ENCODE measurements at places on chromosomes 2 and 18.
A peak's percentile ranks its signal among the peaks of the same experiment; 100 is the strongest.

GRCh38 chr2:40445467-40445866, 6.4 kb downstream of the SLC8A1 start:
- DNase-seq, result no peak

DNA sequence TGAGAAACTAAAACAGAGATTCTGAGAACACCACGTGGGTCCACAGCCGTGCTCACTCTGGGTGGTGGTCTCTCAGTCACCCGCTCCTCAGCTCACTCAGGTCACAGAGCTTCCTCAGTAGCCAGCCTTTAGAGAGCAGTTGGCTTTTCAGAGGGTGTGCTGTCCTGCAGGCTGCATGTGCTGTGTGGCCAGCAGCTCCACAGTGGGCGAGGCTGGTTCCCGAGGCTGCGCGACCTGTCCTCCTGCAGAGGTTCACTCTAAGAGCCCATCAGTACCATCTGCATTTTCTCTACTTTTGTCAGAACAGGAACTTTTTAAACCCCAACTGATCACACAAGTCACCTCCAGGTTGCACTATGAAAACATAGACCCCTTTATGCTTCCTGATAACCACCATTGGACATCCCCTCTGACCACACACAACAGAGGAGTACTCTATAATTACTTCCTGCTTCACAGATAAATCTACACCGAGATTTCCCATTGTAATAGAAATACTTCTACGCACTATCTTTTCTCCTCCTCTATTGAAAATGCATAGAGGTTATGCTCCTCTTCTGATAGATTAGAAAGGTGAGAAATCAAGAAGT, 93.1 kb downstream of the GYPC start:
- no peak for DNase-seq

DNA sequence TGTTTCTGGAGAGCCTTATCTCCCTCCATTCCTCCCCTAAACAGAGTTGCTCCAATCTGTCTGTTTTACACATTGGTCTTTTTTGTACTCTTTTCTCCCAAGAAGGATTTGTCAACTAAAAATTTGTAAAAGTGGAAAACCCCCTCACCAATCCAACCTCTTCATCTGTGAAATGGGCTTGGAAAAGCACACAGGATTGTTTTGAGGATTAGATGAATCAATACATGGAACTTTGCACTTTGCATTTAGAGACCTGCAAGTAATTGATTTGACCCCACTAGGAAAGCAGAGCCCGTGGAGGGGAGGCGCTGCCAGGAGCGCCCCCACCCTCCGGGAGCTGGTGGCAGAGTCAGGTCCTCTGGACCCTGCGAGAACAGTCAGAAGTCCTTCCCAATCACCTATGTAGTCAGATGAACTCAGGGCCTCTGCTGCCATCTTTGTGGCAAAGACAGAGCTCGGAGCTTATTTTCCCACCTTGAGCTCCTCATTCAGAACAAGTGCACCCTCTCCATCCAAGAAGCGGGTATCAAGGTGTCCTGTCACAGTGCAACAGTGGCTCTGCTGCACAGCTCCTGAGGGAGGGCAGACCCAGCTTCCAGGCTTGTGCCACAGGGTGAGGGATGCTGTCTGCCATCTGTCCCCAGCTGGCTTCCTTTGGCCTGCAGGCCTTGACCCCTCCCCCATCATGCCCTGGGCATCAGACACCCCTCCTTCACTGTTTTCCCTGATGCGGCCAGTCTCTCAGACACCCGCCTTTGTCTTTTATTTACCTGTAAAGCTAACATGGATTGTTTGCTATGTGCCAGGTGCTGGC, 1.7 kb upstream of the TMEM185B start:
- no peak for DNase-seq

- DNase-seq, result no peak
Observed at GRCh38 chr2:147051814-147052213, 793.0 kb upstream of the ACVR2A start.

DNA sequence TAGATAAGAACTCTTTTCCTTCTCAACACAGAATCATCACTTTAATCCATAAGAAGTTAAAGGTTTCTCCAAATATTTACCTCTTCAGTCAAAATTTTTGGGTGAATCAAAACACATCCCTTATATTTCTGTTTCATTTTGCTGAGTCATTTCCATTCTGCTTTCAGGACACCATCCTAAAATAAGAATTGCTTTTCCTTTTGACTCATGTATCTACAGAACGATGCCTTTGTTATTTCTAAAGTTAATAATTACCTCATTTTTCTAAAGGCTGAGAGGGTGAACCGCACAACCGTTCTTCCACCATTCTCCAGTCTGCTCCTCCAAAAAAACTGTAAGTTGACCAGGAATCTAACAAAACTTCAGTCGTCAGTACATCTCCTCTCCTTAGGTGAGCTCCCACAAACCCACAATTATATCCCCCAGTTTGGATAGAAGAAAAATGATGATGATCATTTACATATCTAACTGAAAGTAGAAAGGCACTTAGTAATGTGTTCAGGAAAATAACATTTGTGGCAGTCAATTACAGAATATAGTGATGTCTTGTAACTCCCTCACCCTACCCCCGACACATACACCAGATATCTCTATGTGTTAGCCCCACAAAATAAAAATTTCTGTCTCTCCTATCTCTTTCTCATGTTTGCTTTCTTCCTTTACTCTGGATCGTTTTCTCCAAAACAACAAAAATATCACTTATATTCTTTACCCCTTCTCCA, 162.5 kb downstream of the RAD51AP2 start:
- no peak for DNase-seq

DNA sequence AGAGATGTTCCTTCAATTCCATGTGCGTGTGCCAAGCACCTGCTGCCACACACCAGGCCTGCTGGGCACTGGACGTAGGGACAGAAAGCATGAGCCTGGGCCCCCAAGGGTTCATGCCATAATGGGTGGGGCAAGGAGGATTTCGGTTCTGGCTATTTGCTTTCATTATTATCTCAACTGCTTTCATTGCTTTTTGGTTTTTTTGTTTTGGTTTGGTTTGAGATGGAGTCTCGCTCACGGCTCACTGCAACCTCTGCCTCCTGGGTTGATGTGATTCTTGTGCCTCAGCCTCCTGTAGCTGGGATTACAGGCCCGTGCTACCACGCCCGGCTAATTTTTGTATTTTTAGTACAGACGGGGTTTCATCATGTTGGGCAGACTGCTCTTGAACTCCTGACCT, 57.2 kb downstream of the SF3B1 start:
- DNase-seq, result no peak

DNA sequence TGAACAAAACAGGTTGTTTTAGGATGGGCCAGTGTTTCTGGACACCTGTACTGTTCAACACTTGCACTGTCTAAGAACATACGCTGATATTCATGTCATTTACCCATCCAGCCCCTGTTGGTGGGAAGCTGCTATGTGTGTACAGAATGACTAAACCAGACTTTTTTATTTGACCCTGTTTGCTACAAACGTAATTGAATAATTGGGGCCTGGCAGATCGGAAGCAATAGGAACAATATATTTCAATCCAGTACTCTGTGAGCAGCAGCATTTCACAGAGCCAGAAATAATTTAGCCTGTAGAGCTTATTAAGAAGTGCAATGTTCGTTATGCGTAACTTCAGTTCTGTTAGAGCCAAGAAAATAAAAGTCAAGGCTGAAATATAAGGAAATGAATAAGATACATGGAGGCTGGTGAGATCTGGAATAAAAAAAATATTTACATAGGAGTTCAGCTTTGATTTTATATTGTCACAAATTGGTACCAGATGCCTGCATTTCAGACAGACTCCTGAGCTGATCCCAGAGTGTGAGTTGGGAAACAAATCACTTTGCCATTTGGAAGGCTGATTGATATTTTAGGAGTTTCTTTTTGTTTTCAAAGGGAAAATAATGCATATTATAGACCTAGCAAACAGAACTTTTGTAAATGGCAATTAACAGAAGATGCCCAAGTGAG, 19.7 kb downstream of the CABLES1 start:
- DNase-seq, result no peak

DNA sequence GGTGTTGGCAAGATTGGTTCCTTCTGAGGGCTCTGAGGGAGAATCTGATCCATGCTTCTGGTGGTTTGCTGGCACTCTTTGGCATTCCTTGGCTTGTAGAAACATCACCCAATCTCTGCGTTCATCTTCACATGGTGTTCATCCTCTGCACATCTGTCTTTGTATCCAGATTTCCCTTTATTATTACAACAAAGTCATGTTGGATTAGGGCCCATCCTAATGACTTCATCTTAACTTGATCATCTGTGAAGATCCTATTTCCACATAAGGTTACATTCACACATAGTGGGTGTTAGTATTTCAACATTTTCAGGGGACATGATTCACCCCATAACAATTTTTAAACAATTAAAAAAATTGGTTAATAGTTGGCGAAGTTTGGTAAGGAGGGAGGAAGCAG, 177.4 kb upstream of the CWC22 start:
- DNase-seq, result no peak

DNA sequence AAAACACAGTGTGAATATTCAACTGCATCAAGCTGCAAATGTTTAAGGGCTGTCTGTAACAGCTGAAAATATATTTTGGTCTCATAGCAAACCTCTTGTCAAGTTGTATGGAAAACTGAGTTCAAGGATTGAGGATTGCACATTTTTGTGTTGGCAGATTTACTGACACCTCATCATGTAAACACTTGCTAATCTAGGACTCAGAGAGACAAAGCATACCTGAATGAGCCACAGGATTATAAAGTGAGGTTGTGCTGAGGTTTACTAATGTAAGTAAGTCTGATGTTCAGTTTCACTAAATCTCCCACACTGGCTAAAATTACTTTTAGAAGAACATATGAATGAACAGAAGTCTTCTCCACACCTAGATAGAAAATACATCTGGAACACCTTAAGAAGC, 1993.1 kb upstream of the CELF4 start:
- no peak for DNase-seq

- peak; percentile 24 for DNase-seq
Observed at GRCh38 chr2:200812122-200813022, 662 bp downstream of the BZW1 start.

DNA sequence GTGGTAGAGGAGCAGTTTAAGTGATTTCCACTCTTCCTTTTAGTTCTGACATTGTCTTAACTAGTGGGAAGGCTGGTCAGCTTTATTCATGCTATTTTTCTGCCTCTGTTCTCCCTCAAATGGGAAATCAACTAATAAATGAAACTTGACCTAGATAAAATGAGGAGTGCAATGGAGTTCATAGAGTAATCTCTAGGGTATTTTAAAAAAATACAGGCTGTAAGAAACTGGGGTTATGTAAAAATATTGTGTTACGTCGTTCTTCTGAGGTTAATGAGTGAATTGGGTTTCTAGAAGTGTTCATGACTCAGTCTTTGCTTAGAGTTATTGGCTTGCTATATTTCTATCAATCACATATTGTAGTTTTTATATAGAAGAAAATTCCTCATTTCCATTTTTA, 734.5 kb downstream of the MBD2 start:
- no peak for DNase-seq

GRCh38 chr2:107687073-107687472, 139.6 kb upstream of the RGPD4 start:
- DNase-seq, result no peak

DNA sequence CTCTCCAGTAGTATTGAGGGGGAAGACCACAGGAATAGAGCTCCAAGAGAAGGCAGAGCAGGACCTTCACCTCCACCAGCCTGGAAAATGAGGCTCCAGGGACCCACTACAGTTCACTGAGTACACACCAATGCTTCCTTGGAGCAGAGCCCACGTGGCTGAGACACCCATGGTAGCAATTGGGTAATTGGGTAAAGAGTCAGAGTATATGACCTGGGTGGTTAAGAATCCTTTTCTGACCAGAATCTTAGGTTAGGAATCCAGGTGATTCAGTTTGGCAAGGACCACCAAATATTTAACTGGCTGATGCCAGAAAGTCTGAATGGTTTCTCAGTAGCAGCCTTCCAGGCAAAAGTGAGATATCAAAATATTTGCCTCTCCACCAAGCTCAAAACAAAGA, 107.7 kb downstream of the MDH1 start:
- no peak for DNase-seq

DNA sequence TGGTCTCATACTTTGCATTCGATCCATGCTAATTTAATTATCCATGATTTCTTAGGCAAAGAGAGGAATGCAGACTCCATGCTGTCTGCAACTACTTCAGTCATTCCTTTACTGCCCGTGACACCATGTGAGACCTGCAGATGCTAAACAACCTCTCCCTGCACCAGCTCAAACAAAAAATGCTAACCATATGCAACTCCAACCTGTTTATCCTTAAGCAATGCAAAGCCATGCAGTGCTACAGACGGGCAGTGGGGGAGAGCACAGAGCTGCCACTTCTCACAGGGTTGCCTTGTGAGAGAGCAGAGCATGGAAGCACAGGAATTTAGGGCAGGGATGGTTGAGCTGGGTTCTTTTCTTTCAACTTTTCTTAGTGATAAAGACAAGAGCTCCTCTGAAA, 74.9 kb upstream of the KLHL14 start:
- DNase-seq, result no peak

GRCh38 chr2:220560192-220560591, 932.8 kb downstream of the SLC4A3 start:
- DNase-seq, result no peak

- DNase-seq, result peak; percentile 26
Observed at GRCh38 chr2:100919316-100919715, 82.8 kb upstream of the RPL31 start.

DNA sequence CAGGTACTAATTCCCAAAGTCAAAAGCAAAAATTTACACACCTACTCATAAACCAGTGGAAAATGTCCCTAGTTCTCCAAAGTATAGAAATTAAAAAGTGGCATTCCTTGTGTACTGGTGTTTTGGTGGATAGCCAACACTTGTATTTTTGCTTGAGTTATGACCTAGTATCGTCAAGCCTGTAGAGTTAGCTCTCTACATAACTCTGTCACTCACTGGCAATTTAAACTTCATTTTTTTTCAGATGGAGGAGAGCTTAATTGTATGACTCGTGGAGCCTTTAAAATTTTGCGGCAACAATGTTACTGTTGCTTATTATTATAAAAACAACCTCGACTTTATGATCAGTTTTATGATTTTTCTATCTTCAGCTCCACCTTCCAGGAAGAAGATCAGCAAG, 58.7 kb downstream of the ITGB6 start:
- DNase-seq, result no peak

- no peak for DNase-seq
Observed at GRCh38 chr2:212549463-212549862, 10.9 kb upstream of the ERBB4 start.

- DNase-seq, result no peak
Observed at GRCh38 chr18:25134861-25135260, 217.1 kb downstream of the ZNF521 start.

DNA sequence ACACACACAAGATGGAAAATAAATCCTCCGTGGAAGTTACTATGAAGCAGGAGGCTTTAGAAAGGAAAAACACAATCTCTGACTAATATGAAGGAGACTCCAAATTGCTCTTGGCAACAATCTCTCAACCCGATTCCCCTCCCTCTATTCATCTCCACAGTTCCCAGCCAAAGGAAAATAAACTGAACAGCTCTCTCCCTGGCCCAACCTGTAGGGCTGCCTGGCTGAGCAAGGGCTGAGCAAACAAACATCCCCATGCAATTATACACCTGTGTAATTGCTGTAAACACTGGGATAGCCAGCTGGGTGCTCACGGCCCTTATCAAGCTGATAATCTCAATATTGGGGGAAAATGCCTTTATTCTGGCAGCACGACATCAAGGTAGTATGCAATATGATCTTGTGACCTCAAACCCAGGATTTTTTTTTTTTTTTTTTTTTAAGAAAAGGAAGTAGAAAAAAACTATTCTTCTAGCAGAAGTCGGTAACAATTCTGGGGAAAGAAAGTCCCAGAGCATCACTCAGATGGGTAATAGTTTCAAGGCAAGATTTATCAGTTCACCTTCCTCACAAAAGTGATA, 203.3 kb upstream of the SMAD2 start:
- DNase-seq, result no peak

All from CD4-positive, alpha-beta T cell (primary cell).